ENCODE measurements at places on chromosomes 2 and 18. TPM values are rescaled to one million over a fixed set of nuclear protein-coding genes. Genes with fewer than 3 reads are reported as not detected.

- peaks cover 30% of the 10 kb centered on the region for H3K4me1 ChIP-seq
- DNase-seq, result no peak
- peak overlapping the region; percentile 37 for H3K27ac ChIP-seq
- H3K36me3 ChIP-seq, result peaks cover 55% of the 10 kb centered on the region
- no peak overlapping the region for H3K4me3 ChIP-seq
Measured at GRCh38 chr18:9243029-9243428, 91.5 kb upstream of the TWSG1 start.

The NDC80 gene
- total RNA-seq, result 78.0 TPM

The ADGRF3 gene
- total RNA-seq, result 2.5 TPM

DNA sequence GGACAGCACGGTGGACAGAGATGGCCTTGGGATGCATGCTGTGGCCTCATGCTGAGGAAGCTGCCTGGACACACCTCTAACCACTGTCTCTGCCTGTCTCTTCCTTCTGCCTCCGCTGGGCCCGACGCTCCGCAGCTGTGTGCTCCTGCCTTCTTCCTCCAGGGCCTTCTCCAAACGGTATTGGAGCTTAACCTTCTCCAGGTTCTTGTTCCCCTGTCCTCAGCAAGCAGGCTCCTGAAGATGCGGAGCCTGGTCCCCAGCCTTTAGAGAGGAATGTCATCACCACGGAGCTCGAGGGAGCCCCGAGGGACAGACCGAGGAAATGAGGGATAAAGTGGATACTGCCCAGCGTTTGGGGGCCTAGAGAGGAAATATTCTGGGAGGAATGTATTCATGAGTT, 155.1 kb downstream of the DYSF start:
- no peak for DNase-seq
- no peak overlapping the region for H3K4me3 ChIP-seq
- no peak overlapping the region for H3K27ac ChIP-seq

- no peak overlapping the region for H3K27ac ChIP-seq
- H3K27me3 ChIP-seq, result no peaks in the 10 kb centered on the region
- no peak overlapping the region for H3K4me3 ChIP-seq
Measured at GRCh38 chr2:56613254-56613653, 429.5 kb downstream of the CCDC85A start.

DNA sequence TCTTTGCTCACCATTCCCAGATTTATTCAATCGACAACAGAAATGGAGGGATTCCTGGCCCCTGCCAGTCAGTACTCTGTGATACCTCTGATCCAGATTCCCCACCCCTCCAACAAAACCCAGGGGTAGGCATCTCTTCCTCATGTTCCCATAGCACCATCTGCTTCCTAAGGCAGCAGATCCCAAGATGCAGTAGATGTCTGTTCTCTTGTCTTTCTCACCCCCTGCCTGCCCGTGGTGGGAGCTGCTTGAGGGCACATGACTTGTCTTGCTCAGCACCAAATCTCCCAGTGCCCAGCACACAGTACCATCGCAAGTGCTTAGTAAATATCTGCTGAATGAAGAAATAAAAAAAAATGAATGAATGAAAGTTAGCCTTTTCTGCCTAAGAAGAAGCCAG, 98.2 kb downstream of the ZBTB7C start:
- H3K4me3 ChIP-seq, result no peak overlapping the region
- H3K27ac ChIP-seq, result no peak overlapping the region
- DNase-seq, result no peak
- H3K36me3 ChIP-seq, result no peaks in the 10 kb centered on the region
- H3K27me3 ChIP-seq, result peaks cover 20% of the 10 kb centered on the region

The GKN1 gene
- not detected for total RNA-seq

DNA sequence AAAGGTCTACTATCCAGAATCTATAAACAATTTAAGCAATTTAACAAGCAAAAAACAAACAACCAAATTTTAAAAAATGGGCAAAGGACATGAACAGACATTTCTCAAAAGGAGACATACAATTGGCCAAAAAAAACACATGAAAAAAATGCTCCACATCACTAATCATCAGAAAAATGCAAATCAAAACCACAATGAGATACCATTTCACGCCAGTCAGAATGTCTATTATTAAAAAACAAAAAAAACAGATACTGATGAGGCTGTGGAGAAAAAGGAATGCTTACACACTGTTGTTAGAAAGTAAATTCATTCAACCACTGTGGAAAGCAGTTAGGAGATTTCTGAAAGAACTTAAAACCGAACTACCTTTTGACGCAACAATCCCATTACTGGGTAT, 66.4 kb upstream of the SESTD1 start:
- H3K4me3 ChIP-seq, result no peak overlapping the region
- no peak for DNase-seq
- peaks cover 9% of the 10 kb centered on the region for H3K27me3 ChIP-seq
- H3K27ac ChIP-seq, result no peak overlapping the region
- peaks cover 7% of the 10 kb centered on the region for H3K4me1 ChIP-seq

- peaks cover 4% of the 10 kb centered on the region for H3K27me3 ChIP-seq
- H3K4me1 ChIP-seq, result peaks cover 5% of the 10 kb centered on the region
- no peak for DNase-seq
Measured at GRCh38 chr2:112006076-112006410, 49.0 kb upstream of the TMEM87B start.

GRCh38 chr2:51633073-51633472, 601.1 kb upstream of the NRXN1 start:
- H3K27me3 ChIP-seq, result no peaks in the 10 kb centered on the region
- no peak overlapping the region for H3K4me3 ChIP-seq
- no peaks in the 10 kb centered on the region for H3K4me1 ChIP-seq

- H3K27me3 ChIP-seq, result no peaks in the 10 kb centered on the region
- H3K4me1 ChIP-seq, result no peaks in the 10 kb centered on the region
- no peak overlapping the region for H3K27ac ChIP-seq
- no peak overlapping the region for H3K4me3 ChIP-seq
Measured at GRCh38 chr2:202429164-202429980, 53.2 kb downstream of the BMPR2 start.

DNA sequence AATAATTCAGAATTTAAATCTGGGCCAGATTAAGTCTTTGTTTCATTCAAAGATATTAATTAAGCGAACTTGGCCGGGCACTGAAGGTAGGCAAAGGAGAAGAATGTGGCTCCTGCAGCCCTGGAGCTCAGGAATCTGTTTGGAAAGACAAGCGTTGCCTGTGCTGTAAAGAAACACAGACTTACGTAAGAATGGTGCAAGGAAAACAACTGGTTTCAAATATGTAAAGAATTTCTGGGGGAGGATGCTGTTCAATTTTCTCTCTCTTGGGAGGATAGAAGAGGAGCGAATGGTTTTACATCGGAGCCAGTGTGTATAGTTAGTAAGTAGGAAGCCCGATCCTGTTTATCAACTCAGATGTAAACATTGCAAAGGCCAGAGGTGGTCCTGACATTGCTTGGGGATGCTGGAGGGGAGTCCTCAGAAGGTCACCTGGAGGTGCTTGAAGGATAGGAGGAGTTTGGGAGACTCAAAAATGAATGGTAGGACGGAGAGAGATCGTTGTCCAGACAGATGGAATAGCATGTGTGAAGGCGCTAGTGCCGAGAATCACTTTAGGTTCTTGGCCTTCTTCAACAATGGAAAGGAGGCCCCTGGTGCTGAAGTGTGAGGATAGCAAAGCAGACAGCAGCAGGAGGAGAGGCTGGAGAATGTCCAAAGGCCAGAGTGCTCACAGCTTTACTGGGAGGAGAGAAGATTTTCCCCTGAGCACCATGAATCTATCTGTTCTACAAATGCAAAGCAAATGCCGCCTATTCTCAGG, 456.1 kb downstream of the LPIN1 start:
- no peaks in the 10 kb centered on the region for H3K36me3 ChIP-seq
- H3K4me3 ChIP-seq, result no peak overlapping the region
- no peaks in the 10 kb centered on the region for H3K4me1 ChIP-seq
- H3K27ac ChIP-seq, result no peak overlapping the region

The LRRC30 gene
- total RNA-seq, result not detected

DNA sequence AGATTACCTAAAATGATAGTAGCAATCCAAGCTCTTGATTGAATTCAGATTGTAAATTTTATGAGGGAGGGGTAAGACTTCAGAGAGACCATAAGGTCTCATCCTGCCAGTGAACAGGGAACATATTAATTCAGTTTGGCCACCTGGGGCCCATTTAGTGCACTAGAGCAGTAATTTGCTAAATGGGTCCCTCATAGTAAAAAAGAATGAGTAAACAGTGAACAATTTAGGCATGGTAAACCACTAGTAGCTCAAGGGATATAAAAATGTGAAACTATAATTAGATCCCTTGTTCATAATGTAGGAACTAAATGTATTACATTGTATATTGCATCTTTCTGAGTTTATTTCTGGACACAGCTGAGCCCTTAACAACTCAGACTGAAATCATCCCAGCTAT, 4.9 kb upstream of the PHLPP1 start:
- no peaks in the 10 kb centered on the region for H3K36me3 ChIP-seq
- no peak overlapping the region for H3K4me3 ChIP-seq
- no peak overlapping the region for H3K27ac ChIP-seq
- peaks cover 7% of the 10 kb centered on the region for H3K4me1 ChIP-seq
- peaks cover 16% of the 10 kb centered on the region for H3K27me3 ChIP-seq

- H3K27ac ChIP-seq, result peak overlapping the region; percentile 61
- no peak overlapping the region for H3K4me3 ChIP-seq
- no peaks in the 10 kb centered on the region for H3K27me3 ChIP-seq
- H3K36me3 ChIP-seq, result no peaks in the 10 kb centered on the region
Measured at GRCh38 chr2:12554224-12555011, 162.3 kb upstream of the TRIB2 start.

DNA sequence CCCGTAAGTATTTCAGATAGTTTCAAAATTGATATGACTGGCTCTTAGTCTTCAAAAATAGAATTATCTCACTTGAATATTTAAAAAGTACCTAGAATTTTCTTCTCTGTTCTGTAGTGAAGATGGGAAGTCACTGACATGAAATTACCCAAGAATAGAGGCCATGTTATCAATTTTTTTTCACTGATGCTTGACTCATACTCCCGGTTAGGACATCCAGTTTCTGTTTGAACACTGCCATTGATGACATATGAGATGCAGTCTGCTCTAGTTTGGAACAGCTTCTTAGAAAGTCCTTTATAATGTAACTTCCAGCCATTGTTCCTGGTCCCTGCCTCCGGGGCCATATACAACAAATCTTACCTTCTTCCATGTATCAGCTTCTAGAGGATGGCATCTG, 26.0 kb downstream of the MAP3K20 start:
- peaks cover 4% of the 10 kb centered on the region for H3K36me3 ChIP-seq
- H3K27ac ChIP-seq, result no peak overlapping the region
- peaks cover 13% of the 10 kb centered on the region for H3K4me1 ChIP-seq
- H3K4me3 ChIP-seq, result no peak overlapping the region
- DNase-seq, result no peak

GRCh38 chr2:8378016-8378810, 303.6 kb upstream of the ID2 start:
- no peaks in the 10 kb centered on the region for H3K27me3 ChIP-seq
- no peak for DNase-seq
- peaks cover 5% of the 10 kb centered on the region for H3K36me3 ChIP-seq
- peak overlapping the region; percentile 40 for H3K27ac ChIP-seq
- no peak overlapping the region for H3K4me3 ChIP-seq

GRCh38 chr2:228374741-228375140, 193.3 kb upstream of the SPHKAP start:
- H3K4me1 ChIP-seq, result no peaks in the 10 kb centered on the region
- DNase-seq, result no peak
- no peaks in the 10 kb centered on the region for H3K27me3 ChIP-seq
- H3K4me3 ChIP-seq, result no peak overlapping the region
- H3K27ac ChIP-seq, result no peak overlapping the region

GRCh38 chr2:242038928-242039341, 169.4 kb downstream of the RTP5 start:
- no peaks in the 10 kb centered on the region for H3K36me3 ChIP-seq
- H3K27ac ChIP-seq, result no peak overlapping the region
- no peaks in the 10 kb centered on the region for H3K4me1 ChIP-seq
- H3K4me3 ChIP-seq, result no peak overlapping the region
- no peak for DNase-seq
- peaks cover 36% of the 10 kb centered on the region for H3K27me3 ChIP-seq

- H3K27ac ChIP-seq, result peak overlapping the region; percentile 82
- H3K36me3 ChIP-seq, result peaks cover 89% of the 10 kb centered on the region
- H3K4me1 ChIP-seq, result peaks cover 68% of the 10 kb centered on the region
- no peaks in the 10 kb centered on the region for H3K27me3 ChIP-seq
Measured at GRCh38 chr2:42296226-42296625, 64.8 kb downstream of the COX7A2L start.

The CCDC178 gene
- not detected for total RNA-seq

The G6PC2 gene
- total RNA-seq, result not detected

GRCh38 chr18:3262234-3263131, 550 bp downstream of the MYL12B start:
- H3K36me3 ChIP-seq, result peaks cover 62% of the 10 kb centered on the region
- H3K4me1 ChIP-seq, result peaks cover 70% of the 10 kb centered on the region
- H3K27me3 ChIP-seq, result no peaks in the 10 kb centered on the region
- peak overlapping the region; percentile 89 for H3K4me3 ChIP-seq
- peak; percentile 52 for DNase-seq

The MARCHF4 gene
- not detected for total RNA-seq

DNA sequence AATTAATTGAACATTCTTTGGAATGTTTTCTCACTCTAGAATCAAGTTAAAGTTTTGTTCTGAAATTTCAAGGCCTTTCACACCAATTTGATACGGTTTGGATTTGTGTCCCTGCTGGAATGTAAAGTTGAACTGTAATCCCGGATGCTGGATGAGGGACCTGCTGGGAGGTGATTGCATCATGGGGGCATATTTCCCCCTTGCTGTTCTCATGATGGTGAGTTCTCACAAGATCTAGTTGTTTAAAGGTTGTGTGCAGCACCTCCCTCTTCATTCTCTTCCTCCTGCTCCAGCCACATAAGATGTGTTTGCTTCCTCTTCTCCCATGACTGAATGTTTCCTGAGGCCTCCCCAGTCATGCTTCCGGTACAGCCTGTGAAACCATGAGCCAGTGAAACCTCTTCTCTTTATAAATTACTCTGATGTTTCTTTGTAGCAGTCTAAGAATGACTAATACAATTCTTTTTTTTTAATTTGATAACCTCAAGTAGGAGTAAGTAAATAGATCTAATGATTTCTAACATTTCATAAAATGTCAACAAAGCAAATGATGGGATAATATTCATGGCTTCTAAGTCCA, 144.2 kb upstream of the CDH7 start:
- H3K4me1 ChIP-seq, result no peaks in the 10 kb centered on the region
- no peak for DNase-seq
- H3K27me3 ChIP-seq, result no peaks in the 10 kb centered on the region
- H3K36me3 ChIP-seq, result no peaks in the 10 kb centered on the region

GRCh38 chr2:101788995-101789970, 91.8 kb downstream of the MAP4K4 start:
- no peak overlapping the region for H3K4me3 ChIP-seq
- peaks cover 6% of the 10 kb centered on the region for H3K4me1 ChIP-seq
- no peak for DNase-seq
- H3K36me3 ChIP-seq, result peaks cover 24% of the 10 kb centered on the region

- no peaks in the 10 kb centered on the region for H3K4me1 ChIP-seq
- peaks cover 38% of the 10 kb centered on the region for H3K36me3 ChIP-seq
- H3K27me3 ChIP-seq, result no peaks in the 10 kb centered on the region
- H3K27ac ChIP-seq, result no peak overlapping the region
- no peak overlapping the region for H3K4me3 ChIP-seq
Measured at GRCh38 chr2:15391751-15392150, 169.4 kb downstream of the NBAS start.

The IL1F10 gene
- not detected for total RNA-seq

GRCh38 chr2:86807468-86808275, 17.0 kb upstream of the CD8A start:
- peak overlapping the region; percentile 78 for H3K4me3 ChIP-seq
- peaks cover 56% of the 10 kb centered on the region for H3K27me3 ChIP-seq
- no peak overlapping the region for H3K27ac ChIP-seq
- H3K4me1 ChIP-seq, result peaks cover 27% of the 10 kb centered on the region
- no peaks in the 10 kb centered on the region for H3K36me3 ChIP-seq

GRCh38 chr2:201960305-201960704, 73.3 kb upstream of the FZD7 start:
- no peaks in the 10 kb centered on the region for H3K4me1 ChIP-seq
- no peak overlapping the region for H3K4me3 ChIP-seq
- no peak for DNase-seq
- peaks cover 5% of the 10 kb centered on the region for H3K27me3 ChIP-seq
- H3K36me3 ChIP-seq, result no peaks in the 10 kb centered on the region

The MDH1B gene
- 0.15 TPM for total RNA-seq

Measured in activated CD4-positive, alpha-beta memory T cell treated with anti-CD3 and anti-CD28 coated beads, Interleukin-2, amount 10 ng/mL, durations not matched to agents 7 days and 5 days (primary cell).